Activated CD4-positive, alpha-beta T cell treated with anti-CD3 and anti-CD28 coated beads for 24 hours (primary cell): ENCODE measurements at places on chromosomes 11 and 22.

DNA sequence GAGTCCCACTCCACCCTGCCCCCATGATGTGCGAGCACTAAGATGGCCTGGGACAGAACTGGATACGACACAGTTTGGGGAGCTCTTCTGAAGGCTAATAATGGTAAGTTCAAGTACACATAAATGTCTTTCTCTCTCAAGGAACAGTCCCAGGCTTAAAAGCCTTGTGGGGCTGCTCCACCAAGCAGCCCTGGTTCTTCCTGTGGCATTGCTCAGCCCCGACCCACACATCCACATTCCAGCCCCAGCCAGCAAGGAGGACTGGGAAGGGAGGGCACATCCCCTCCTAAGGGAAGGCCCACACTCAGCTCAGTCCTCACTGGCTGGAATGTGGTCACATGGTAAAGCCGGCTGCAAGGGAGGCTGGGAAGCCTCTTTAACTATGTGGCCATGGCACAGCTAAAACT, 13.3 kb upstream of the MB start:
- no peak for DNase-seq

- no peak for DNase-seq
Measured at GRCh38 chr11:72617080-72617762, 57.0 kb downstream of the PDE2A start.

DNA sequence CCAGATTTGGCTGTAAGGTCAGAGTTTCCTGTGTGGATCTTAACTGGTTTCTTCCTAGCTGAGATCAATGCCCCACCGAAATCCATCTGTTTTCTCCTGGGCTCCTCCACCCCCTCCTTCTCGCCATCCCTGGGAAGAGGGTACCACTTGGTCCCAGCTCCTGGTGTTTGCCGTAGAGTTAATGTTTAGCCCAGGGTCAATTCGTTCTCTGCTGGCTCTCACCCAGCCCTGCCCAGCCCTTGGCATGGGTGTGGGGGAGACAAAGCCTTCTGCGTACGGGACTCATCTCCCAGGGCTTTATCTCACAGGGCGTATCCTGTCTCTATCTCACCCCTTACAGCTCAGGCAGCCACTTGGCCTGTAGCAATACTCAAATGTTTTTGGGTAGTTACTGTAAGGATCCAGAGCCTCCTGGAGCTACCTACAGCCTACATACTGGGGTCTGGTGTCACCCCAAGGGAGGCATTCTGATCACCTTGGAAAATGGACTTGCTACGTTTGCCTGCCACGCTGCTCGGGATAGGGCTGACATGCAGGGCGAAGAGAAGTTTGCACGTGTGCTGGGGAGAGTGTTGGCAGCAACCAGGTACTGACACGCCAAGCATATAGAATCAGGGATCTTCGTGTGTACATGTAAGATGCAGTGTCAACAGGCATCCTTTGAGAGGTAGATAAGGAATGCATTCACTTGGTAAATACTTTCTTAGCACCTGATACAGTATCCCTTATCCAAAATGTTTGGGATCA, 66.1 kb downstream of the SCN3B start:
- DNase-seq: no peak

GRCh38 chr11:127627204-127627603, 626.6 kb upstream of the KIRREL3 start:
- no peak for DNase-seq
